ENCODE measurements at places on chromosomes 2 and 18.

DNA sequence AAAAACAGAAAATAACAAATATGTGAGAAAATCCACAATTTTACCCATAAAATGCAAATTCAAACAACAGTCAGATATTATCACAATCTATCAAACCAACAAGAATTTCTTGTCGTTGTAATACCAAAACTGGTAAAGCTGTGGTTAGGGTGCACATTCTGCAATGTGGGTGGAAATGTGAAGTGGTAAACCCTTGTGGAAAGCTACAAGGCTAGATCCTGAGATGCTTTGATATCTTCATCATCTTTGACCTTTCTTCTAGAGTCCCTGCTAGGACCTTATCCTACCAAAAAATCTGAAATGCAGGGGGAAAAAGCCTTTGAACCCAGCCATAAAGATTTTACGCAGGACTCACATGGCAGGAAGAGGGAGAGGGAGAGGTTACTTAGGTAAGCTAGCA lies 17.2 kb upstream of the ATG16L1 start:
- DNase-seq: no peak

DNA sequence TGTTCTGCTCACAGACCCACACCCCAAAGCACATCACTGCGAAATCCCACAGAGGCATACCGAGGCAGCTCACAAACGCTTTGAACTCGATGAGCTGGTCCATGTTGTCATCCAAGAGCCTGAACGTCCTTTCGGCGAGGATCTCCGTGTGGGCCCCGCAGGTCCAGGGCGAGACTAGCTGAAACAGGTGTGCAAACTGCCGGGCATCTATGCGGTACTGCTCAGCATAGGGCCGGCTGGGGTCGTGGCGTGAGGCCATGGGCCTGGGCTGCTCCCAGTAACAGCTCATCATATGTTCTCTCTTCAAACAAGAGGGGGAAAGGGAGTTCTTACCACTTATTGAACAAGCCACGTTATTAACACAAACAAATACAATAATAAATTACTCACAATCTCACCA lies 20.1 kb downstream of the RPL31 start:
- no peak for DNase-seq

DNA sequence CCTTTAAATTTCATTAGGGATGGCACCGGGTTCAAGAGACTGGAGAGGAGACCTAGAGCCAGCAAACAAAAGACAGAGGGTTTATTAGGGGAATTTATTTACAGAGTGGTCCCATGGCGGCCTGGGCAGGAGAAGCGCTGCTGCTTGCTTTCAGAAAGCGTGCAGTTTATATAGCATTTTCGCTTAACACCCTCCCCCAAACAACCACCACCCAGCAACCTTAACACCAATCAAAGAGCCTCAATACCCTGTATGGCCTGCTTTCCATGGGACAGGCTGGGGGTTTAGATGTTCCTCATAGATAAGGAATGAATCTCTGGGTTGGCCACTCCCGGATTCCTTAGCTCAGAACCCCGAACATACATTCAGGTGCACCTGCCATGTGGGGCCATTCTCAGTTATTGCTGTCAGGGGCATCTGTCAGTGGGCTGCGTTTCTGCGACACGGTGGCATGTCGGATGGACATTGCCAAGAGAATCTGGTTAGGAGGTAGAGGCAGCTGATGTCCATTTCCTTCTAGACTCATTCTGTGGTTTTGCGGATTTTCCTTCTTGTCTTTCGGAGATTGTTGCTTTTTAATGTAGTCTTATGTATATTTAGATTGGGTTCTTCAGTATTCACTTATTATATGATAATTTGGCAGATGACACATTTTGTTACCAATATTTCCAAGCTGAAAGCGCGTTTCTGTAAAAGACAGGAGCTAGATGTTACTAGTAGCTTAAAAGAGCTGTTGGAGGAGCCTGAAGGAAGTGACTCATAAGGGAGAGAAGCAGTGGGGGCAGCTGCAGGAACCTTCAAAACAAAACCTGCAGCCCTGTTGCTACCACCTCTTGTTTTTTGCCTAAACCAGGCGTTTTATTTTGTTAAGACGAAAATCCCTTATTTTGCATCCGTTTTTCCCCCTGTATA lies 7.2 kb downstream of the AGAP1 start:
- peak; percentile 64 for DNase-seq

- no peak for DNase-seq
Measured at GRCh38 chr2:196445991-196446390, 193.5 kb upstream of the CCDC150 start.

DNA sequence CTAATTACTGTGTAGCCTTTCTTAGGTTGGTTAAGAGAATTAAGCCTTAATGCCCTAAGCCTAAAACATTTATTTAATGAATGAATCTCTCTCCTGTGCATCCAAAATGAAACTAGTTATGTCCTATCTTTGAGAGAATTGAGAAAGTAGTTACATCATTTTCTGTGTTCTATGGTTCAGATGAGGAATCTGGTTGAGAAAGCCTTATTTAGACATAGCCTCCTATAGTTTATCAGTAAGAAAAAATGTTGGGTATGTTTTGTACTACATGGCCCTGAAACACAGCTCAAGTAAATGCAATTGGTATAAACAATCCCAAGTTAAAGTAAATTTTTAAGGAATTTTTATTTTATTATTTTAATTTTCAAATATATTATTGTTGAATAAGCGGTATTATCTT lies 25.9 kb upstream of the RAMP1 start:
- DNase-seq: no peak

DNA sequence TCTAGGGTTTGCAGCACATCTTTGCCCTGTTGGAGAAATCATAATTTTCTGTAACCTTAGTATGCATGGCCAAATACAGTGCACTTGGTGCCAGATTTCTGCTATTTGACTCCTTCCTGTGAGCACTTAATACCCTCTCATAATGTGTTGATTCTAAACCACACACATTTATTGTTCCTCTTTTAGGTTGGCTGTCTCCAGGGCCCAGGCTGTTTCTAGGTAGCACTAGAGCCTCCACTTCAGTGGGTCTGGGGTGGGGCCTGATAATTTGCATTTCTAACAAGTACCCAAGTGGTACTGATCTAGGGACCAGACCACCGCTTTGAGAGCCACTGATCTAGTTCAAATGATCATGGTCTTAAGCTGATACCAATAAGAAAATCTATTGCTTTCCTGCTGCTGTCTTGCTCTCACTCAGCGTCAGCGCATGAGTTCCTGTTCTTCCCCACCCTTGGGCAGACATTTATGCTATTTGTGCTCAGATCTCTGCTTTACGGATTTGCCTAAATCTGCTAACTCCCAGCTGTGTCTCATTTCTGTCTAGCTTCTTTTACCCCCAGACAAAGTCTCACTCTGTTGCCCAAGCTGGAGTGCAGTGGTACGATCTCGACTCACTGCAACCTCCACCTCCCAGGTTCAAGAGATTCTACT lies 7.4 kb downstream of the PTRHD1 start:
- DNase-seq: no peak

DNA sequence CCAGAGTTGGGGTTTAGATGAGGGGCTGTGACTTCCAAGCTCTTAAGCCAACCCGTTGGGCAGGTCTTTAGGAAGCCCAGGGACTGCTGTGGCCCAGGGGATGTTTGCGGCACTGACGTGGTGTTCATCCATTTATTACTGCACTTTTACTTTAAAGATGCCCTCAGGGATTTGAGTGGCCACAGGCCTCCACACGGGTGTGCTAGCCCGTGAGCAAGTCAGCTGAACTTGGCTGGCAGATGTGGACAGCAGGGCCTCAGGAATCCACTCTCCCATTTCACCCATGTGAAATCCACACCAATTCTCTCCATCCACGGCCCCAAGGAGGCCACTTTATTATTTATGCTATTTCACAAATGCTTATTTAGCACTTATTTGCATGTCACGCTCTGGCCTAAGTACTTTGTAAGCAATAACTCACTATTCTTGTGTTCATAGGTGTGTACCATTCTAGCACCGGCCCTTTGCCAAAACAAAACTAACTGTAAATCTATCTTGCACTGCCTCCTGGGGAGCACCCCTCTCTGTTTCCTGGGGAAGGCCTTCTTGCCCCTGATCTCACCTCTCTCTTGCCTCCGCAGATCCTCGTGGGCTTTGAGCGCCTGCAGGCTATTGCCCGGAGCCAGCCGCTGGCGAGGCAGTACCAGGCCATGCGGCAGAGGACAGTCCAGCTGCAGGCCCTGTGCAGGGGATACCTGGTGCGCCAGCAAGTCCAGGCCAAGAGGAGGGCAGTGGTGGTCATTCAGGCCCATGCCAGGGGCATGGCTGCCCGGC lies 39.1 kb upstream of the GPR17 start:
- no peak for DNase-seq

GRCh38 chr18:55337908-55338521 lies 250.0 kb downstream of the TCF4 start:
- DNase-seq: no peak

DNA sequence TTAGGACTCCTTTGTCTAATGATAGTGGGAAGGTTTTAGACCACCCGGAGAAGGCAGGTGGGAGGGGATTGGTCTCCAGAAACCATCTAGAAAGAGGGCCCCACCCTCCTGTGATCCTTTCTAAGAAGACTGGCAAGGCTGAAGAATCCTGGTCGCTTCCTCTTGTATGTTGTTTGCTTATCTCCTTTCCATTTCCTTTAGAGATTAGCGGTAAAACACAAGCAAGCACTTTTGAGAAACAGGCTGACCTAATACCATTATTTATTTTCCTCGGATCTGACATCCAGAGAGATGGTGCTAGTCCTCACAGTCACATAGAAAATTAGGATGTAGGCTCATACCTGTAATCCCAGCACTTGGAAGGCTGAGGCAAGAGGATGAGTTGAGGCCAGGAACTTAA lies 45.2 kb upstream of the SPRED2 start:
- no peak for DNase-seq

DNA sequence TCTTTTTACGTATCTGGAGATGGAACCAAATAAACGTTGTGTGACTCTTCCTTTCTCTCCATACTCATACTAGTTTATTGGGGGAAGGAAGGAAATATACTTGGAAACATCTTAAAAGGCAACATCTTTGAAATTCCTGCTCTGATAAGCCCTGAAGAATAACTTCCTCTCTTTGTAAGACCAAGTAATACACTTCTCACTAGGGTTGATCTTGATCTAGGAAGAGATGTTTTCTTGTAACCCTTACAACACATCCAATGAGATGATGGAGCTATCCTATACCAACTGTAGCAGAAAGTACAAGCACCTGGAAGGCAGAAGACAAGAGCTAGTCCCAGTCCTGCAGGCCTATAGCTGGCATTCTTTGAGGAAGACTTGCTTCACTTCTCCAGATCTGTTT lies 2.0 kb downstream of the ANKRD44 start:
- no peak for DNase-seq

GRCh38 chr2:64796926-64797325 lies 143.2 kb upstream of the SERTAD2 start:
- no peak for DNase-seq

GRCh38 chr2:227324642-227324994 lies 433 bp upstream of the MFF start:
- no peak for DNase-seq

Data from brain microvascular endothelial cell (primary cell).